ENCODE measurements at places on chromosomes 12 and 14. TPM values are rescaled to one million over a fixed set of nuclear protein-coding genes. Genes with fewer than 3 reads are reported as not detected.

RBM23 gene
- total RNA-seq = 101 TPM

C12orf54 gene
- total RNA-seq = not detected

SOAT2 gene
- not detected for total RNA-seq

POU6F1 gene
- 3.5 TPM for total RNA-seq

TMEM132C gene
- not detected for total RNA-seq

ACOT6 gene
- total RNA-seq = not detected

JPH4 gene
- total RNA-seq = not detected

PTPRR gene
- not detected for total RNA-seq

C1RL gene
- total RNA-seq = 39.2 TPM

SCN8A gene
- 17.2 TPM for total RNA-seq

RPAP3 gene
- total RNA-seq = 25.7 TPM

FITM1 gene
- total RNA-seq = not detected

PTGDR gene
- 1.8 TPM for total RNA-seq

CAPZA3 gene
- total RNA-seq = not detected

TSPAN9 gene
- total RNA-seq = 8.1 TPM
